ENCODE measurements at places on chromosomes 3 and 15. TPM values are rescaled to one million over a fixed set of nuclear protein-coding genes. Genes with fewer than 3 reads are reported as not detected.

GRCh38 chr3:86814918-86815655, 175.9 kb downstream of the VGLL3 start:
- H3K36me3 ChIP-seq: no peaks in the 10 kb centered on the region
- no peak for DNase-seq
- no peak overlapping the region for H3K27ac ChIP-seq
- no peaks in the 10 kb centered on the region for H3K4me1 ChIP-seq
- H3K4me3 ChIP-seq: no peak overlapping the region
- H3K27me3 ChIP-seq: no peaks in the 10 kb centered on the region

DNA sequence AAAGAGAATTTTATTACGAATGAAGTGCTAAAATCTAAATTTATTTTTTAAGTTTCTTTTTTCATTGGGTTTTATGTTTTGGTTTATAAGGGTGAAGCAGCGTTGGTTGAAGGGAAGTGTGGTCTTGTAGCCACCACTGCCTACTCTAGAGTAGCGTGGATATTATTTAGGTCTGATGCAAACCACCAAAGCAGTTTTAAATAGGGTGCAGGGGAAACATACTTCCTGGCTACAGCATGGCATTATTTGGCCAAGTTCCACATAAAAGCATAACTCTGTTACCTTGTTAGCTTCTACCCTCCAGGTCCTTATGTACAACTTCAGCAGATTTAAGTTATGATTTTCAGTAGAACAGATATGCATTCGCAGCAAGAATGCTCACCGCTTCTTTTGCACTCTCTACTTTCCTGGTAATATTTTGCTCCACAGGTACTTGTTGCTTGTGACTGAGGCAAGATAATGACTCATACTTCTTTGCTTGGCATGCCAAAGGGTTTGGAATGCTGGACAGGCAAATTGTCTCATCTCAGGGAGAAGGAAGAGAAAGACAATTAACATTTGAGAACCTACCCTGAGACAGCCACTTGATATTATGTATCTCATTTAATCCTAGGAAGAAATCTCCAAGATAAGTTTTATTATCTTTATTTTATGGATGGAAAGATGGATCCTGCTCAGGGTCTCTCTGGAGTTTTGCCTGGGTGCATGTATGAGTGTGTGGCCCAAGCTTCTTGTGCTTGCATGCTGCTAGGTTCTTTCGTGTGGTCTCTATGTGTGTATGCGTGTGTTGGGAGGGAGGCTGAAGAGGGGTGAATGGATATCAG, 5.4 kb downstream of the TGFBR2 start:
- H3K36me3 ChIP-seq: no peaks in the 10 kb centered on the region
- H3K4me3 ChIP-seq: no peak overlapping the region
- no peak overlapping the region for H3K27ac ChIP-seq
- no peak for DNase-seq
- peaks cover 2% of the 10 kb centered on the region for H3K4me1 ChIP-seq

DNA sequence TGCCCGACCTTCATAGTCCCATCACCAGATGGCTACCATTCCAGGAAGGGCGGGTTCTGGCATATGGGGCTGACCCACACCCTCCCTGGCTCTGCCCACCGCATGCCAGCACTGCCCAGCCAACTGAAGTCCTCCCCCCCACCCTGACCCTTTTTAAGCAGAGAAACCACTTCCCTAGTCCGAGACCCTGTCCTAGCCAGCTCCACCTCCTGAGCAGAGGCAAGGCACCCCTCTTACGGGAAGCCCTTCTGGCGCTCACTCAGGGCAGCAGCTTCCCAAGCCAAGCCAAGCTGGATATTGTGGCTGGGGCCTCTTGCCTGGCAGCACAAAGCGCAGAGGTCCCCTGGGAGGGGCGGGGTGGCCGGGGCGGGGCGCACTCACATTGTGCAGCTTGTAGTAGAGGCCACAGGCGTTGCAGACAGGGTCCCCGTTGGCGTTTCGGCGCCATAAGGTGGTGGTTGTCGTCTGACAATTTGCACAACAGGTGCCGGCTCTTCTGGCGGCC, 11.5 kb downstream of the GATA2 start:
- H3K4me1 ChIP-seq: no peaks in the 10 kb centered on the region
- DNase-seq: no peak
- H3K36me3 ChIP-seq: no peaks in the 10 kb centered on the region

GRCh38 chr3:157195965-157196364, 36.0 kb upstream of the CCNL1 start:
- no peaks in the 10 kb centered on the region for H3K4me1 ChIP-seq
- DNase-seq: no peak
- H3K27me3 ChIP-seq: no peaks in the 10 kb centered on the region
- no peak overlapping the region for H3K27ac ChIP-seq
- no peak overlapping the region for H3K4me3 ChIP-seq

DNA sequence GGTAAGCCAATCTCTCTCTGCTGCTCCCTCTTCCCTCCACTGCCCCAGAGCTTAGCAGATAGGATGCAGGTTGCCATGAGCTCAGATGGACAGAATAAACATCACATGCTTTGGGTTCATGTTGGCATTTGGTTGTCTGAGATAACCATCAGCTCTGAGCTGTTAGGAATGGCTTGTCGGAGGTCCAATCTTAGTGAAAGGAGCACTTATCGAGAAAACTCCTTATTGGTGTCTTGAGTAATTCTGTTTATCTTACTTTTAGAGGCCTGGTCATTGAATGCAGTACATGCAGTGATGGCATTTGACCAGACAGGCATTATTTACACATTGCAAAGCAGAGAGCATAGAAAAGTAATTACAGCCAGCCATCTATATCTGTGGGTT, 99.7 kb downstream of the CEMIP start:
- H3K27me3 ChIP-seq: no peaks in the 10 kb centered on the region
- H3K4me3 ChIP-seq: no peak overlapping the region
- no peaks in the 10 kb centered on the region for H3K4me1 ChIP-seq
- no peak for DNase-seq
- no peaks in the 10 kb centered on the region for H3K36me3 ChIP-seq
- no peak overlapping the region for H3K27ac ChIP-seq

GRCh38 chr3:43691120-43691995, 620 bp downstream of the ABHD5 start:
- H3K4me1 ChIP-seq: peaks cover 18% of the 10 kb centered on the region
- peak; percentile 93 for DNase-seq
- peak overlapping the region; percentile 94 for H3K27ac ChIP-seq
- no peaks in the 10 kb centered on the region for H3K36me3 ChIP-seq
- peak overlapping the region; percentile 88 for H3K4me3 ChIP-seq

Gene RNF7
- 56.5 TPM for total RNA-seq

Gene CCR8
- not detected for total RNA-seq

Gene IL20RB
- not detected for total RNA-seq

Gene GOLGA8O
- total RNA-seq: 8.4 TPM

DNA sequence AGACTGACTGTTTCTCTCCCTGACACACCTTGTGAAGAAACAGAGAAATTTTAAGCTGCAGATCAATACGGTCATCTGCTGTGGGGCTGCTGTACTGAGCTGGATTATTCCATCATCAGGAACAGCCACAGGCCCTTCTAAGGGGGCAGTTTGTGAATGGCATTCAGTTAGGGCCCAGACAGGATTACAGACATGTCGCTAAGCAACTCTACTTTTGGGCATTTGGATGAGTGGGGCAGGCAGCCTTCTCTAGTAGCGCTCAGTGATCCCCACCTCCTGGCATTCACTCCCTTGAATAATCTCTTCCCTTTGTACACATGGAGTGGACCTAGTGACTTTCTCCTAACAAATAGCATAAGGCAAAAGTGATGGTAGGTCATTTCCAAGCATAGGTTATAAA, 144.4 kb upstream of the RARB start:
- no peak overlapping the region for H3K27ac ChIP-seq
- H3K4me3 ChIP-seq: no peak overlapping the region
- peaks cover 4% of the 10 kb centered on the region for H3K4me1 ChIP-seq
- DNase-seq: no peak
- no peaks in the 10 kb centered on the region for H3K27me3 ChIP-seq
- no peaks in the 10 kb centered on the region for H3K36me3 ChIP-seq

GRCh38 chr3:46895204-46895660, 17.7 kb downstream of the PTH1R start:
- H3K27ac ChIP-seq: no peak overlapping the region
- H3K36me3 ChIP-seq: no peaks in the 10 kb centered on the region
- DNase-seq: peak; percentile 77
- no peak overlapping the region for H3K4me3 ChIP-seq
- H3K4me1 ChIP-seq: peaks cover 8% of the 10 kb centered on the region

Gene DZIP3
- total RNA-seq: 18.5 TPM

Gene ARGFX
- not detected for total RNA-seq

GRCh38 chr15:99437315-99438223, 128.2 kb upstream of the MEF2A start:
- peak overlapping the region; percentile 46 for H3K27ac ChIP-seq
- H3K36me3 ChIP-seq: no peaks in the 10 kb centered on the region
- no peaks in the 10 kb centered on the region for H3K27me3 ChIP-seq
- H3K4me3 ChIP-seq: no peak overlapping the region
- no peak for DNase-seq
